H1 (cell line): ENCODE measurements at places on chromosomes 3 and 15.

- DNase-seq, result no peak
Observed at GRCh38 chr15:52496776-52497470, 31.8 kb downstream of the MYO5A start.

- DNase-seq, result no peak
Observed at GRCh38 chr15:64017082-64017588, 29.1 kb downstream of the DAPK2 start.

- no peak for DNase-seq
Observed at GRCh38 chr3:96994988-96995387, 180.6 kb downstream of the EPHA6 start.

DNA sequence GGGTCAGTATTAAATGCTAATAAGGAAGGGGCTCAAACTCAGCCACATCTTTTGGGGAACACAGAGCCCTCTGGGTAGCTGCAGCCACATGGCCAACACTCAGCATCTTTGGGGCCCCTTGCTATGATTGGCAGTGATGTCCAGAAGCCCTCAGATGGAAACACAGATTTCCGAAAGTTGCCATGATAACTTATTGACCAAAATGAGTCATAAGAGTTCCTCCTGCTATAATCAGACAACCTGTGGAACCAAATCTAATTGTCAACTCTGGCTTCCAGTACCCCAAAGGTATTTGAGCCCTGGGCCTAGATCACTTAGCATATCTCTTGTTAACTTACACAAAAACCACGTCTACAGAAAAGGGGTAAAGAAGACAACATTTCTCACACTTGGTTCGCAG is 392.2 kb downstream of the KCNH8 start:
- no peak for DNase-seq

DNA sequence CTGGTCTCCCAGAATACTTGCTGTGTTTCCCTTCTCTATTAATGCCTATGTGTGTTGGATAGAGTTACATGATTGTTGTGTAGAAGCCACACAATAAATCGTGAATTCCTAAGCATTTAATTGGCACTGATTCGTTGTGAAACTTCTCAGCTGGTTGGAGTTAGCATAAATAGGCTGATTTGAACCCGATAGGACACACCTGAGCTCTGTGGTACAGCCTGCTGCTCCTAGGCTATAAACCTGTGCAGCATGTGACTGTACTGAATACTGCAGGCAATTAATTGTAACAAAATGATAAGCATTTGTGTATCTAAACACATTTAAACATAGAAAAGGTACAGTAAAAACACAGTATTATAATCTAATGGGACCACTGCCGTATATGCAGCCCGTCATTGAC is 4.9 kb downstream of the ACAD11 start:
- no peak for DNase-seq

DNA sequence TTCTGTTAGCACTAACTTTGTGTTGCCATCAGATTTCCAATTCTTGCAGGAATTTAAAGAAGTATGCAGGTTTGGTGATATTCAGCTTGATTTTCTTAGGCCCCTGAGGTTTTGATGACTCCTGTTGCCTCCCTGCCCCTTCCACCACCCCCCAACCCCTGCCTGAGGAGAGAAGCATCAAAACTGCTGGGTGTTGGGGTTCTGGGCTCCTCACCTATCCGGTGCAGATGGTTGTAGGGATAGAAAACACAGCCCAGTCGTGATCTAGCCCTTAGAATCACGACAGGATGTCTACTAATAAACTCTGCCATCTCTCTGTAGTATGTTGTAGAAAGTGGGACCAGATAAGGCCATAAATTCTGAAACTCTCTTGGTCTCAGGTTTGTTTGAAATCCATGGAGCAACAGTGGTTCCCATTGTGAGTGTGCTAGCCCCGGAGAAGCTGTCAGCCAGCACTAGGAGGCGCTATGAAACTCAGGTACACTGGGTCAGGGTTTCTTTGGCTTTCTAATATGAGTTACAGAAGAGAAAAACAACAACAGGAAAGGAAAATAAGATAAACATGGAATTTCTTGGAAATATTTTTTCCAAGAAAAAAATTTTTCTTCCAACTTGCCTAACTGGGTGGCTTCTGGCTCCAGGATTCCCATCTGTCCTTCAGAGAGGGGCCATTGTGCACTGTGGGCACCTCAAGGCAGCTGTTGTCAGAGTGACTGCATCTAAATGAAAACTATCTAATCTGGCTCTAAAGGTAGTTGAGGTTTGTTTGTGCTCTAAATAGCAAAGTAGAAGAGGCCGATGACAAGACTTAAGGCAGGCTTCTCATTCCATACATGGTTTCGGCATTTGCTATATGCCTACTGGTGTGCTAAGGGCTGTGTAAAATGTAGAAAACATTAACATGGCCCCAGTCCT is 8.7 kb downstream of the SRP14 start:
- no peak for DNase-seq

GRCh38 chr15:90232941-90233386 is 777 bp downstream of the CIB1 start:
- DNase-seq, result no peak
